ENCODE measurements at places on chromosomes 13 and 19. TPM values are rescaled to one million over a fixed set of nuclear protein-coding genes. Genes with fewer than 3 reads are reported as not detected.

GRCh38 chr19:31378404-31378803 lies 29.2 kb upstream of the TSHZ3 start:
- no peaks in the 10 kb centered on the region for H3K36me3 ChIP-seq
- DNase-seq = peak; percentile 95
- H3K27me3 ChIP-seq = no peaks in the 10 kb centered on the region
- H3K27ac ChIP-seq = peak overlapping the region; percentile 35

GRCh38 chr19:11268783-11269267 lies 6.5 kb upstream of the DOCK6 start:
- peaks cover 11% of the 10 kb centered on the region for H3K4me1 ChIP-seq
- peak; percentile 84 for DNase-seq
- no peak overlapping the region for H3K4me3 ChIP-seq

DNA sequence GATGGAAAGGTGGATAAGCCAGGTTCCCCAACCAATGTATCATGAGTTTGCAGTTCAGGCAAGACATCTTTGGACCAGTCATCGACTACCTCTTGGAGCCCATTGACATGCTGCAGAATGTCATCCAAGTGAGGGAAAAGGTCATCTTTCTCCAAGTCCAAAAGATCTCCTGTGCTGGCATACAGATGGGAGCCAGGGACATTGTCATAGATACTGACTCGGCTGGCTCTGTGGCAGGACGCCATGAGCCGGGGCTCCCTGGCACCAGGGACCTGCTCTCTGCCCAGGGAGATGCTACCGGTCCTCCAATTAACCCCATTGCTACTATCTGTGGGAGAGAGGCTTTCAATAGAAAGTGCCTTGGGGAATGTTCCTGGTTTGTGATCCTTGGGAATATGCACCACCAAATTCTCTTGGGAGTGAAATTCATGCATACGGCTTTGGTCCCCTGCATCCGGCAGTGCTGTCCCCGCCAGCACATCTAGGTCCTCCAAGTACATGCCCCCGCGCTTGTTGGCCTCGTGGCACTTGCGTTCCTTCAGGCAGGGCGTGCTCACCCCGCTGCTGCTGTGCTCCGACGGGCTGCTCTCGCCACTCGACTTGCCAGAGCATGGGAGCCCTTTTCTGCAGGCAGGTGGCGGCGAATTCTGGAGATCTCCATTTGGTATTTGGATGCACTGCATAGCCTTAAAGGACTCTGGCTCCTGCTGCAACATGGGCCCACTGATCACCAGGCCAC lies 113.0 kb downstream of the KL start:
- H3K4me1 ChIP-seq = peaks cover 20% of the 10 kb centered on the region
- H3K27me3 ChIP-seq = no peaks in the 10 kb centered on the region
- H3K36me3 ChIP-seq = peaks cover 40% of the 10 kb centered on the region
- DNase-seq = no peak

- peaks cover 3% of the 10 kb centered on the region for H3K4me1 ChIP-seq
- H3K27me3 ChIP-seq = peaks cover 2% of the 10 kb centered on the region
- DNase-seq = peak; percentile 44
- no peak overlapping the region for H3K4me3 ChIP-seq
- no peak overlapping the region for H3K27ac ChIP-seq
- no peaks in the 10 kb centered on the region for H3K36me3 ChIP-seq
Observed at GRCh38 chr13:98033277-98034247, 80.1 kb downstream of the IPO5 start.

CALR3 gene
- not detected for total RNA-seq

- H3K36me3 ChIP-seq = no peaks in the 10 kb centered on the region
- no peak for DNase-seq
- H3K4me3 ChIP-seq = peak overlapping the region; percentile 51
- peaks cover 7% of the 10 kb centered on the region for H3K27me3 ChIP-seq
- H3K4me1 ChIP-seq = peaks cover 11% of the 10 kb centered on the region
Observed at GRCh38 chr13:26557051-26557392, 461 bp upstream of the WASF3 start.

KLK2 gene
- total RNA-seq = not detected

DNA sequence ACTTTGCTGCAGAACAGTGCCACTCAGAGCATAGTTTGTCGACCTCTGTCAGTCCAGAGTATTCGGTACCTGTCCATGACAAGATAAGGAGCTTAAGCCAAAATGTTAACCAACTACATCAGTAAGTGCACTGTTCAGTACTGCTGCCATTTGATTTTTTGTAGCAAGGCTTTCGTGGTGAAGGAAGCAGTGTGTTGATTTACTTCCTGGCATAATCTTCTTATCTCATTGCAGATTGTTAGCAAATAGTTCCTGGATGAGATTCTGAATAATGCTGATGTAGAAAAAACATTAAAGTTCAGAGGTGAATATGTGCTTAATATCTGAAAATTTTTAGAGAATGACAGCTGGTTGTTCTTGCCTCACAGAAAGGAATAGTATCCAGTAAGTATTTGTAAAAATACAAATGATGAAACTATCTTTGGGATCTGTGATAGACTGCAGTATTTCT lies 85.7 kb downstream of the LRRC63 start:
- H3K27ac ChIP-seq = peak overlapping the region; percentile 68
- no peaks in the 10 kb centered on the region for H3K36me3 ChIP-seq
- H3K4me1 ChIP-seq = peaks cover 4% of the 10 kb centered on the region

SOX21 gene
- total RNA-seq = not detected

DNA sequence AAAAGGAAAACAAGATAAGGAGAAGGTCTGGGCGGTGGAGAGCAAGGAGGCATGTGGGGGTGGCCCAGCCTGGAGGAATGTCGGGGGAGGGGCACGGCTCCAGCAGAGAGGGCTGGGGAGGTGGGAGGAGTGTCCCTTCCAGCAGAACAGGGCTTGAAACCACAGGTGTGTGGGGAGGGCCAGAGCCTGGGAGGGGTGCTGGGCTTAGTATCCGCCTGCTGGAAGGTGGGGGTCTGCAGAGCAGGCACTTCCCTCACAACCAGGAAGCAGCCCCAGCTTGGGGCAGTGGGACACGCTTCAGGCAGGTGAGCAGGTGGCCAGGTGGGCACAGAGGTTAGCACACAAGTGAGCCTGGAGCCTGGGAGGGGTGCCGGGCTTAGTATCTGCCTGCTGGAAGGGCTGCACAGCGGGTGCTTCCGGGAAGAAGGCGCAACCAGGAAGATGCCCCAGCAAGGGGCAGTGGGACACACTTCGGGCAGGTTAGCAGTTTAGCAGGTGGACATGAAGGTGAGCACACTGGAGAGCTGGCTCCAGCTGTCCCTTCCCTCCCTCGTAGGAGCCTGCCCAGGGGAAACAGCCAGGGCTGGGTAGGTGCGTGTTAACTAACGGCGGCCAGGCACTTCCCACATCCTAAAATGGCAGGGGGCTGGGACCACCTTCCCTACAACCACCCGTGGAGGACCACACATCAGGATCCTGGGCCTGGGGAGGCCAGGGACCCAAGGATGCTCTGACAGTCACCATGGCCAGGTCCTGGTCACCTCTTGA lies 3.0 kb downstream of the GAS6 start:
- H3K4me1 ChIP-seq = peaks cover 36% of the 10 kb centered on the region
- DNase-seq = no peak
- peak overlapping the region; percentile 97 for H3K27ac ChIP-seq
- H3K36me3 ChIP-seq = peaks cover 26% of the 10 kb centered on the region
- H3K27me3 ChIP-seq = no peaks in the 10 kb centered on the region

CAMSAP3 gene
- not detected for total RNA-seq

FUT6 gene
- not detected for total RNA-seq
